ENCODE measurements at places on chromosomes 2 and 18. TPM values are rescaled to one million over a fixed set of nuclear protein-coding genes. Genes with fewer than 3 reads are reported as not detected.

The ZNF804A gene
- not detected for total RNA-seq

The BCL2L11 gene
- 63.3 TPM for total RNA-seq

The PKDCC gene
- not detected for total RNA-seq

The OR6B2 gene
- total RNA-seq = not detected

GRCh38 chr2:10613263-10613662 is 76.5 kb downstream of the NOL10 start:
- no peak for DNase-seq

- DNase-seq = no peak
Observed at GRCh38 chr2:145744541-145745386, 1224.8 kb upstream of the ZEB2 start.

DNA sequence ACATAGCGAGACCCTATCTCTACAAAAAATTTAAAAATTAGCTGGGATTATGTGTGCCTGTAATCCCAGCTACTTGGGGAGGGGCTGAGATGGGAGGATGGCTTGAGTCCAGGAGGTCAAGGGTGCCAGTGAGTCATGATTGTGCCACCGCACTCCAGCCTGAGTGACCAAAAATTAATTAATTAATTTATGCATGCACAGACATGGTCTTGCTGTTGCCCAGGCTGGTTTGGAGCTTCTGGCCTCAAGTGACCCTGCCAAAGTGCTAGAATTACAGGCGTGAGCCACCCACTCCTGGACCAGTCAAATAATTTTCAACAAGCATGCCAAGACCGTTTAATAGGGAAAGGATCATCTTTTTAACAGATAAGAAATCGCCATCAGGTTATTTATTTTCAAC is 57.7 kb upstream of the TFCP2L1 start:
- no peak for DNase-seq

The TMSB10 gene
- total RNA-seq = 1,175 TPM

- no peak for DNase-seq
Observed at GRCh38 chr2:226414335-226414734, 385.3 kb downstream of the IRS1 start.

GRCh38 chr18:8742387-8743361 is 37.3 kb downstream of the MTCL1 start:
- no peak for DNase-seq

DNA sequence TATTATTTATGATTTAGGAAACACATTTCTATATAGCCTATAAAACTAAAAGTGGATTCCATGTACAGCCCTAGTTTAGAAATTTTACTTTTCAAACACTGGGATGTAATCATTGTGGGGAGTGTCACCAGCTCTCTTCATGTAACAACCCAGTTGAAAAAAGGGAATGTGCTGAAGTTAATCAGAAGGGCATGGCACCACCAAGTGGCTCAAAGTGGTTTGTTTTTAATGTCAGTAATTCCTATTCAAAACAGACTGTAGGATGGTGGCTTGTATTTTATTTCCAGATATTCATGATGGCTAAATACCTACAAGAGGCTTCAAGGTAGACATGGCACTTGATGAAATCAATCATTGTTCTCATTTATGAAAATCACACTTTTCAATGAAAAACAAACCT is 58.1 kb upstream of the TMEM182 start:
- DNase-seq = no peak

DNA sequence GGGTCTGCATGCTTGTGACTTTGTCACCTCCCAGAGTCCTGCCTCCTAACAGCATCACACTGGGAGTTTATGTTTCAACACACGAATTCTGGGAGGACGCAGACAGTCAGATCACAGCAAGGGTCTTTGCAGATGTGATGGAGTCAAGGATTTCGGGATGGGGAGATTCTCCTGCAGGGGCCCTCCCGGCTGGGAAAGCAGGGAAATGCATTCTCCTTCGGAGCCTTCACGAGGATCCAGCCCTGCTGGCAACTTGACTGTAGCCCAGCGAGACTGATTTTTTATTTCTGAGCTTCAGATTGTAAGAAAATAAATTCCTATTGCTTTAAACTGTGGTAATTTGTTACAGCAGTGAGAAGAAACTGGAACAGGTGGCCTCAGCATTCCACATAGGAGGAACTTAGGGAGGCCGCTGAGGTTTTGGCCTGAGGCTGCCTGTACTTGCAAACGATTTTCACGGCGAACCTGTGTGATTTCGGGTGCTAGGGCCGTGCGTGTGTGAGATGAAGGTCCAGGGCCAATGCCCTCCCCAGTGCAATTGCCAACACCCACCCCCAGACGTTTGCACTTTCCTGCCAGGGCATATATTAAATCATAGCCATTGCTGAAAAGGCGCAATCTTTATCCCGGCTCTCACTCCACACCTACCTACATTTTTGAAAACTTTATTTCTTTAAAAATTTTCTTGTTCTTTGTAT is 79.8 kb downstream of the ASB1 start:
- no peak for DNase-seq

The IL36G gene
- total RNA-seq = not detected

DNA sequence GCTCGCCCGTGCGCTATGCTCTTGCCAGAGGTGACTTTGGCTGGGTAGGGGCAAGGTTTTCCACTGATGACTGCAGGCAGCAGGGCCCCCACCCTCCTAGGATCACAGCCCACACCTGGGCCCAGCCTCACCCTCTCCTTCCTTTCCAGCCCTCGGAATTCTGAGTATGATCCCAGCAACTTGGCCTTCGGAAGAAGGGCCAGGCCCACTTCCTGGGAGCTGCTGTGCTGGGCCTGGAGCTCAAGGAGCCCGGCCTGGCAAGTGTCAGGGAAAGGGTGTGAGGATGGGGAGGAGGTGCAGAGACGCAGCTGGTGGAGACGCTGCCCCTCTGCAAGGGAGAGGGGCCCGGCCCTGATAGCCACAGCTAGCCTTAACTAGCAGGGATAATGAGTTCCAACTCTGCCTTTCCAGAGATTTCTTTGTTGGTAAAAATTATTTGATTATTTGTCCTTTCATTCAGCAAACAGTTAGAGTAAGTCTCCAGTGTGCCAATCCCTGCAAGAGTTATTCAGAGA is 1.7 kb upstream of the CNDP1 start:
- no peak for DNase-seq

The DYNAP gene
- not detected for total RNA-seq

DNA sequence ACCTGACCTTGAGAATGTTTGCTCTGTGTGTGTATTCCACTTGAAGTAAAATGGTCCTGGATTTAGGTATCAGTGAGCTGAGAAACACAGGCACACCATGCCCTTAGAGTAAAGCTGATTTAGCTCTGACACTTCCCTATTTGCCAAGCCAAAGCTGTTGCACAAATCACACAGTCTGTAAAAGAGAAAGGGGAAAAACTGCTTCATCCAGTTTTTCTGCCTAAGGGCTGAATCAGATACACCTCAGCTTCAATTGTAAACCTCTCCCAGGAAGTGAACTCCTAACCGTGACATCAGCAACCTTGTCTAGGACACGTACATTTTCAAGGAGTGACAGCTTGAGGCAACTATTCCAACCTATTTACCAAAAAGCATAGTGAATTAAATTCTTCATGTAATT is 150.4 kb downstream of the NR4A2 start:
- no peak for DNase-seq

DNA sequence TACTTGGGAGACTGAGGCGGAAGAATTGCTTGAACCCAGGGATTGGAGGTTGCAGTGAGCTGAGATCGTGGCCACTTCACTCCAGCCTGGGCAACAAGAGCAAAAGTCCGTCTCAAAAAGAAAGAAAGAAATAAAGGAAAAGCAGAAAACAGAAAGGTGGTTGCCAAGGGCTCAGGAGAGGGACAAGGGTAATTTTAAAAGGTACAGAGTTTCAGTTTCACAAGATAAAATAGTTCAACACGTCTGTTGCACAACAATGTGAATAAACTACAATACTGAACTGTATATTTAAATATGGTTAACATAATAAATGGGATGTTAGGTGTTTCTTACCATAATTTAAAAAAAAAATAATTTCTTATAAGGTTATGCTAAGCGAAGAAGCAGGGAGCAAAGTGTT is 12.9 kb downstream of the RPS27A start:
- DNase-seq = no peak

- DNase-seq = peak; percentile 21
Observed at GRCh38 chr18:11654736-11655605, 34.1 kb upstream of the GNAL start.

GRCh38 chr2:12265646-12266045 is 451.1 kb upstream of the TRIB2 start:
- no peak for DNase-seq

GRCh38 chr2:215507836-215508235 is 72.0 kb upstream of the FN1 start:
- no peak for DNase-seq

The VAMP5 gene
- 7.3 TPM for total RNA-seq

DNA sequence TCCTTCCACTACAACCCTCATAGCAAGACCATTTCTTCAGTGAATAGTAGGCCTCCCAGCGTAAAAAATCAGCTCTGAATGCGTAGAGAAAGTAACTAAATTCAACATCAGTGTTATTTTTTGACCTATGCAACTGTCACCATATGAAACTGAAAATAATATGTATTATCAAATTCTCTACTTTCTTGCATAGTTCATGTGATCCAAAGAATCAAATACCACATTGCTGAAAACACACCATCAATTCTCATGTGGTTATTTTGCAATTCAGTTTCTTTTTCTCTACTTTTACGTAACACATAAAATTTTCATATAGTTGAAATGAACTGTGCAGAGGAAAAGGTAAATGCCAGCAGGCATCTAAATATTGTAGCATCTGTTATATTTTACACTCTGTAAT is 208.5 kb upstream of the SPOPL start:
- DNase-seq = no peak

DNA sequence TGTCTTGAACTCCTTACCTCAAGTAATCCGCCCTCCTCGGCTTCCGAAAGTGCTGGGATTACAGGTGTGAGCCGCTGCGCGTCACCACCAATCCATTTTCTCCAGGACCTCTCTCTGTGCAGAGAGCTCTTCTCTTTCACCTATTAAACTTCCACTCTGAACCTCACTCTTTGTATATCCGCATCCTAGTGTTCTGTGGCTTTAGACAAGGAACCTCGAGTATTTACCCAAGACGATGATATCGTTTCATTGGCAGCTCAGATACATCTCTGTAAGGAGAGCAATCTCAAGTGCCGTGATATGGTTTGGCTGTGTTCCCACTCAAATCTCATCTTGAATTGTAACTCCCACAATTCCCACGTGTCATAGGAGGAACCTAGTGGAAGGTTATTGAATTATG is 15.1 kb upstream of the WDR33 start:
- DNase-seq = no peak

DNA sequence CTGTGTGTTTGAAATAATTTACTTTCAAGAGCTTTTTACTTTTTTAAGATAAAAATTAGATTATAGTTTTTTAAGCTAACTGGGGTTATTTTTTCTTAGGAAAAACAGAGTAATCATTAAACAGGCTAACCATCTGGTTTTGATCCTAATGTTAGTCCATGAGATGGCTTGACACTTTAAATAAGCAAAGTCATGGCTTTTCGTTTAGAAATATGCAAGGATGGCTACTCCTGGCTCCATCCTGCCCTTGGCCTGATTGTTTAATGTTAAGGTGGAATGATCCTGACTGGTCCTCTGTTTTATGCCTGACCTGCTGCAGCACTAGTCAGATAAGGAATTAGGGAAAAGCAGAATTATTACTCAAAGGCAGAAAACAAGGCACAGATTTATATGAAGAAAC is 39.7 kb upstream of the PNPT1 start:
- no peak for DNase-seq

DNA sequence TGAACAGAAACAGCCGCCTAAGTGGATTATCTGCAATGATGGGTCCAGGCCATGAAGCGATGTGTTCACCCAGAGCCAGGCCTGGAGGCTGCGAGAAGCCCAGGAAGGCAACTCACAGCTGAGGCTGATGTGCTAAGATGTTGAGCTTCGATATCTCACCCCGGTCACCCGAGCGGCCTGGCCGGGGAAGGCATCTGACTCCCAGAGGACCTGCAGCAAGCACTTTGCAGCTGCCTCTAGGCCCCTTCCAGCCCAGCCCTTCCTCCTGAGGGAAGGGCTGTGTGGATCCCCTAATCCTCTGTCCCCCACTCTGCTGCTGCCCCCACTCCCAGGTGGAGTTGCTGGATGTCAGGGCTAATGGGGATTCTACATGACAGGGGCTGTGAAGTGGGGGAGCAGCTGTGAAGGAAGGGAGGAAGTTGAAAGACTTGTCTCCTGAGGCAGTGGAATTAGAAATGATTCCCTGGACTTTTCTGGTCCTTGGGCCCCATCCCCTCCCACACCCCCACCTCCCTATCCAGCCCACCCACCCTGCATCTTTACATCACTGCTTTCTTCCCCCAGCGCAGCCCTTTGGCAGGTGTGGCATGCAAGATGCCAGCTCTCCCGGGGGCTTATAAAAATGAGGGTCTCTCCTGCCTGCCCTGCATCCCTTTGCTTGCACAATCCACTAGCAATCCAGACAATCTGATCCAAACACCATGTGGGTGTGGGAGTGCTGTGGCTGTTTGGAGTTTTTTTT is 4.3 kb downstream of the ATP6V1B1 start:
- no peak for DNase-seq

GRCh38 chr18:159933-160332 is 1.6 kb downstream of the USP14 start:
- DNase-seq = no peak

GRCh38 chr2:62114564-62114963 is 81.4 kb upstream of the B3GNT2 start:
- no peak for DNase-seq

GRCh38 chr2:188898261-188898660 is 75.9 kb upstream of the COL3A1 start:
- no peak for DNase-seq

The MAPRE2 gene
- 38.4 TPM for total RNA-seq

GRCh38 chr18:26119246-26119645 is 14.4 kb upstream of the PSMA8 start:
- DNase-seq = no peak

- no peak for DNase-seq
Observed at GRCh38 chr2:215432759-215433594, 2.9 kb downstream of the FN1 start.

The DPY30 gene
- total RNA-seq = 66.1 TPM

- peak; percentile 19 for DNase-seq
Observed at GRCh38 chr2:38709567-38710194, 41.5 kb downstream of the SRSF7 start.

GRCh38 chr2:9983401-9984216 is 32.1 kb downstream of the GRHL1 start:
- no peak for DNase-seq

Data from activated T-cell treated with anti-CD3 and anti-CD28 coated beads, Interleukin-2, amount 50 U/mL, for 4 hours (primary cell).